Right cardiac atrium (tissue), 5 donors: ENCODE measurements at places on chromosomes 6 and 20. TPM values are rescaled to one million over a fixed set of nuclear protein-coding genes. Genes with fewer than 3 reads are reported as not detected.

LMBRD1 gene
- 53.2 TPM for total RNA-seq

CRIP3 gene
- 3.4 TPM for total RNA-seq

OR2B6 gene
- not detected for total RNA-seq

GTSF1L gene
- total RNA-seq = not detected

DEFB129 gene
- not detected for total RNA-seq

WFDC5 gene
- total RNA-seq = not detected
